Foreskin fibroblast (primary cell): ENCODE measurements at places on chromosomes 6 and 20.

DNA sequence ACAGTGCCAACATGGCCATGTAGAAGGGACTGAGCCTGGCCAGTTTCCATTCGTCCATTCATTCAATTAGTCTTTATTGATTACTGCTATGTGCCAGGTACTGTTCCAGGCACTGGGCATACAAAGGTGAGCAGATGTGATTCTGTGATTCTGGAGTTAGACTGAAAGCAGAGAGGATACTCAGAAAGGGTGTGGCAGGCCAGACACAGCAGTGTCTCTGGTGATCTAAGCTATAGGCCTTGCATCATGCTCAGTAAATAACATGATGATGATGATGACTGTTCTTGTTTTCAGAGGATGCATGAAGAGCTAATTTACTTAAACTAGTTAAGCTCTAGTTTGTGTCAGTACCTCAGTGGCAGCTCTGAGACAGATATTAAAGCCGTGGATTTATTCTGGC, 31.4 kb upstream of the FUCA2 start:
- peak; percentile 60 for DNase-seq

GRCh38 chr20:49560646-49561045, 7.3 kb downstream of the PTGIS start:
- DNase-seq: no peak

DNA sequence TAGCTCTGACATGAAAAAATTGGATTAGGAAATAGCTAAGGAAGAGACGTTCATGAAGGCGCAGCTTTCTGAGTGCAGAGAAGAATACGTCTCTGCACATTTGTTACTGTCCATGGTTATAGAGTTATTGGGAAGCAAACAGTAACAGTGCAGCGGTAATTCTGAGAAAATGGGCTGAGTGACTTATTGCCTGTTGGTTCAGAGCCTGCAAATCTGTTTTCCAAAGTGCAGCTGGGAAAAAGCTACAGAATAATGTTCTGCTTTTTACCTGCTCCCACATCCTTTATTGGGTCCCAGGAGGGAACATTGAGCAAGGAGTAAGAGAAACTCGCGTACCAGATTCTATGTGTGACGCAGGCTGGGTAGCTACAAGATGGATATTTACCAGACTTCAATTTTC, 160.2 kb downstream of the BTBD3 start:
- DNase-seq: no peak

GRCh38 chr6:85945459-85946185, 302.9 kb upstream of the SYNCRIP start:
- no peak for DNase-seq

DNA sequence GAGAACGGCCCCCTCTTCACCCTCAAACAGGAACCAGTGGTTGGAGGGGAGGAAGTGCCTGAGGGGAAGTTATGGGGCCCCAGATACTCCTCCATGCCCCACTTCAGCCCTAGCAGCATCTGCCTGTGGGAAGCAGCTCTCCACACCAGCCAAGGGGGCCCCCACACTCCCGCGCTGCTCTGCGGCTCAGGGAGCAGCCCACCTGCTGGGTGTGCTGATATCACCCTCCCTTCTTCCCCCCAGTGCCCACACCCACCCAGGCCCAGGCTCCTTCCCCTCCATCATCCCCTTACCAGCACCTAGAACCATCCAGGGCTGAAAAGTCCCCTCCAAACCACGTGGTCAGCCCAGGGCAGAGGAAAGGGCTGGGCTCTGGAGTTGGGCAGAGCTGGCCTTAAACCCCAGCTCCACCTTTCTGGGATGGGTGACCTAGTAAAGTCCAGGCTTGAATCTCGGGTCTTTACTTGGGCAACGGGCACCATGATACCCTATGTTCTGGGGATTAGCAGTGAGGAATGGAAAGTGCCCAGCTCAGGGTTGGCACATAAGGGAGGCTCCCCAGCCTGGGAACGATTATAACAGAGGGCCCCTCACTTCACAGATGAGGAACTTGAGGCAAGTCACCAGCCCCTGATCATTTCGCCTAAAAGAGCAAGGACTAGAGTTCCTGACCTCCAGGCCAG, 663 bp downstream of the LST1 start:
- no peak for DNase-seq

DNA sequence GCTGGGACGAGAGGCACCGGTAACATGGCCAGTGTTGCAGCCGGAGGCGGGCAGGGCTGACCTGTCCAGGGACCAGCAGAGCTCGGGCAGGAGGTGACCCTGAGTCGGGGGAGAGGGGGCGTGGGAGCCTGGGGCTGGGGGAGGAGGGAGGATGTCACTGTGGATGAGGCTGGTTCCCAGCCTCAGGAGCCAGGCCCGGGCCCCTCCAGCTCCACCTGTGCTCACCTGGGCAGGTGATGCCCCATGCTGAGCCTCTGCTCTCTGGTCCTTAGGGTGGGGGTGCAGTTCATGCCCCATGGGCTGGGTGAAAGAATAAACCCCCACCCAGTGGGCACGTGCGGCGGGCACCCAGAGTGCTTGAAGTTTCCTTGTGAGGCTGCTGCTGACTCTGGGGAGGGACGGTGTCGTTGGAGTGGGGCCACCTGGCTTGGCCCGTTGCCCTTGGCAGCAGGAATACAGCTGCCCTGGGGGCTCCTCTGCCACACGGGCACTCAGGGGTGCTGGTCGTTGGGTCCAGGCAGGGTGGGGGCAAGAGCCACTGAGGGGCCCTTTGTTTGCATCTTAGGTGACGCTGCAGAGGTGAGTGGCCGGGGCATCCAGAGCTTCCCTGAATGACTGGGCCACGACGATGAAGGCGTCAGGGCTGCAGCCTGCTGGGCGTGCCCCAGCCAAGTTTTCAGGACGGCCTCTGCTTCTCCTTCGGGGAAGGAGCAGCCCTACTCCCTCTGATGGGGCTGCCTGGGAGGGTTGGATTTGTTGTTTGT, 24.7 kb upstream of the BHLHE23 start:
- DNase-seq: no peak

- no peak for DNase-seq
These were observed 118.2 kb downstream of the TTLL2 start for GRCh38 chr6:167442796-167443680.

DNA sequence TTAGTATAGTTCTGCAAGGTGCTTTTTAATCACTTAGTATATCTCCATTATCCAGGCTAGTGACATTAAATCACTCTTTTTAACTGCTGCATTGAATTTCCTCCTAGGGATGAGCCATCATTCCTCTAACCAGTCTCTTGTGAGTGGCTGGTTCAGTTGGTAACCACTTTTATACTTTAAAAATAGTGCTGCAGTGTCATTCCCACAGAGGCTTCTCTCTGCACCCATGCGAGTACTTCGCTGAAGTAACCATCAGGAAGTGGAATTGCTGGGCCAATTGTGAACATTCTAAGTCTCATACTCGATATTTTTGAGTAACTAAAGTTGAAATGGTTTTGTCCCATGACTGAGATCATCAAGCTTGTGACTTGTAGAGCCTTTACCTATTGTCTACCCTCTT, 2.1 kb downstream of the BTN3A2 start:
- DNase-seq: no peak

DNA sequence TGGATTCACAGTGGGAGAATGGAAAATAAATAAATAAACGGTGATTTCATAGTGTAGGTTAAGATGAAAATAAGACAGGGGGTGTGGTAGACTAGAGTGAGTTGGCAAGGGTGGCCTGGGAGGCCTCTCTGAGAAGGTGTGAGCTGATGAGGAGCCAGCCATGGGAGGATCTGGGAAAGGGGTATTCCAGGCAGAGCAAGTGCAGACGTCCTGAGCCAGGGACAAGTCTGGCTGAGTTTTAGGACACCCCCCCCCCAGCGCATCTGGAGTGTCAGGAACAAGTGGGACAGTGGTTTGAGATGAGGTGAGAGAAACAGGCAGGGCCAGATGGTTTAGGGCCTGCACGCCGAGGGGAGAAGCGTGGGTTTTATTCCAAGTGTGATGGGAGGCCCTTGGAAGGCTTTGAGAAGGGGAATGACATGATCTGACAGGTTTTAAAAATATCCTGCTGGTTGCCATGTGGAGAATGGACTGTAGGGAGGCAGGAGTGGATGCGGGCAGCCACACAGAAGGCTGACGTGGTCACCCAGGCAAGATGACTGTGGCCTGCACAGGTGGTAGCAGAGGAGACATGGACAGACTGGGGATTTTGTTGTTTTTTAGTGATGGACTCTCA, 21.1 kb upstream of the CCM2L start:
- DNase-seq: no peak

DNA sequence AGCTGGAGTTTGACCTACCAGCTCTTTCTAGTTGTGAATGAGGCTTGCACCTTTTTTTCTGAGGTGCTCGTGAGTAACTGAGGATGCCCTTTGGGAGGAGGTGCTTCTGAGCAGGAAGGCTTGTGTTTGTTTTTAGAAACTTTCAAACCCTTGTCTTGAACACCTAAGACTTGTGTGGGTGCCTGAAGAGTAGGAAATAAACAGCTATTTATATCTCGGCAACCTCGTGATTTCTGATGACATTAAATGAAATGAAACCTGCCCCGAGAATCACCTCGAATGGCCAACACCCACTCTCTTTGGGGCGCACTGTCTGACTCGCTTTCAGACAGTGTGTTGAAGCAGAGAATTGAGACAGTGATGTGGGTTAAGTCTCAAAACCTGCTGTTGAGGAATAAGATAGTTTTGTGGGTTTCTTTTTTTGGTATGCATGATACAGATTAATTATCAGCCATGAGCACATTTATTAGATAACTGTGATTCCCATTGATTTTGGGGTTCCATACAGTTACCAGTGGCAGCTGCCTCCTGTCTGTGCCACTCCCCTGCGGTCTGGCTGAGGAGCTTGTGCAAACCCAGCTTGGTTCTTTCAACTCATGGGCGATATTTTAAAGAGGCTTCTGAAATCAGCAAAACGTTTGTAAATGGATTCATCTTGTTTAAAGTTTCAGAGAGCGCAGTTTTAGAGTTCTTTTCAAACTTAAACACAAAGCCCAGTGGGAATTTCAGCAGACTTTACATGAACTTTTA, 8.4 kb downstream of the IRF4 start:
- no peak for DNase-seq

- no peak for DNase-seq
These were observed 14.8 kb upstream of the TGM2 start for GRCh38 chr20:38179846-38180245.

- DNase-seq: no peak
These were observed 902 bp downstream of the SLC29A1 start for GRCh38 chr6:44224029-44224964.

GRCh38 chr20:46137816-46138215, 19.7 kb downstream of the CD40 start:
- no peak for DNase-seq

GRCh38 chr20:37179683-37180524, 556 bp upstream of the MROH8 start:
- DNase-seq: peak; percentile 82

- DNase-seq: no peak
These were observed 112.5 kb upstream of the HIVEP1 start for GRCh38 chr6:11899645-11900044.

DNA sequence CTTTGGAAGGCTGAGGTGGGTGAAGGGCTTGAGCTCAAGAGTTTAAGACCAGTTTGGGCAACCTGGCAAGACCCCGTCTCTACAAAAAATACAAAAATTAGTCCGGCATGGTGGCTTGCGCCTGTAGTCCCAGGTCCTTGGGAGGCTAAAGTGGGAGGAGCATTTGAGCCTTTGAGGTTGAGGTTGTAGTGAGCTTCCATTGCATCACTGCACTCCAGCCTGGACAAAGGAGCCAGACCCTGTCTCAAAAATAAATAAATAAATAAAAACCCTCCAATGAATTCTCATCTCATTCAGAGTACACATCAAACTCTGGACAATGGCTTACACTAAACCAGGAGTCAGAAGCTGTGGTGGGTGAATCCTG, 31.8 kb downstream of the B4GALT5 start:
- no peak for DNase-seq

GRCh38 chr6:66210964-66211363, 503.9 kb upstream of the EYS start:
- peak; percentile 4 for DNase-seq

DNA sequence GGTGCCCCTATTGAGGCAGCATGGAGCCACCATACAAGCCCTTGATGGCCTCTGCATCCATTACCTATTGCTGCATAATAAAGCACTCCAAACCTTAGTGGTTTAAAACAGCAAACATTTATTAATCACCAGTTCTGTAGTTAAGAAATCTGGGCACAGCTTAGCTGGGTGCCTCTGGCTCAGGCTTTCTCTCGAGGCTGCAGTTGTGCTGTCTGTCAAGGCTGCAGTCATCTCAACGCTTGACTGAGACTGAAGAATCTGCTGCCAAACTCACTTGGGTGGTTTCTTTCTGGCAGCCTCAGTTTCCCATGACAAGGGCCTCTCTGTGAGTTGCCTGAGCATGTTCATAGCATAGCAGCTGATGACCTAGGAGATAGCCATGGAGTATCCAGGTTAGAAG, 207.4 kb upstream of the LRFN2 start:
- no peak for DNase-seq

- DNase-seq: no peak
These were observed 306.5 kb upstream of the SPTLC3 start for GRCh38 chr20:12702312-12702711.

- DNase-seq: peak; percentile 34
These were observed 1.1 kb downstream of the RNF144B start for GRCh38 chr6:18388271-18388670.

- no peak for DNase-seq
These were observed 12.6 kb upstream of the ASCC3 start for GRCh38 chr6:100893743-100894142.

GRCh38 chr6:74409447-74409846, 713.4 kb downstream of the CD109 start:
- DNase-seq: peak; percentile 61

GRCh38 chr20:61931476-61932198, 134.0 kb downstream of the TAF4 start:
- DNase-seq: no peak

- DNase-seq: peak; percentile 47
These were observed 56.9 kb downstream of the FAM229B start for GRCh38 chr6:112144145-112144926.

DNA sequence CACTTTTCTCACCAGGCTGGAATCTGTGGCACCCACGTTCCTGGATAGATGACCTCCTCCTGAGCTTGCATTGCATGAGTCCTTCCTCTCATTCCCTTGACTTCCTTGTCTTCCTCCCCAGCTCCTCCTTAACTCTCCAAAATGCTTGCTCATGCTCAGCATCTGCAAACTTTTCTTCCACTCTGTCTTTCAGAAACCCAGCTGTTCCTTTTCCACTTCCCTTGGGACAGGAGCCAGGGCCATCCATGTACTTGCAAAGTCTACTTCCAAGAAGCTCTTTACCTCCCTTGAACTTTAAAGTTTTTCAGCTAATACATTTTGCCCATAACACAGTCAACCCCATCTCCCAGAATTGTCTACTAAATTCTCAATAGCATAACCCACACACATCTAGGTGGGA, 861.7 kb downstream of the QKI start:
- no peak for DNase-seq

DNA sequence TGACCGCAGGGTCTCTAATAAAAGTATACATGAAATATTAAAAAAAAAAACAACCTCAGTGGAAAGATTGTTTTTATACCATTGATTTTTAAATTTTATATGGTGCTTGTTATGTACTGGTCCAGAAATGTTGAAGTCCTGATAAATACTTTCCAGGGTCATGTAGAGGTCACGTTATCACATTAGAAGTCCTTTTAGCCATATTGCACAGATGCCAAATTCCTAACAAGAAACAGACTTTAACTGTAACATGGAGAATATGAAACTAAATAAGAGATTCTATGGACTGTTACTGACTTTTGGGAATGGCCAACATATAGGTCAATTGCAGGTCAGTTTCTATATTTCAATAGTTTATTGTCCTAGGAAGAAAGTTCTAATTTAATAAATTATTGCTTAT, 89.0 kb downstream of the ADGRB3 start:
- DNase-seq: no peak

- no peak for DNase-seq
These were observed 15.7 kb downstream of the TAB2 start for GRCh38 chr6:149333266-149333620.

- no peak for DNase-seq
These were observed 192.7 kb downstream of the ARHGAP18 start for GRCh38 chr6:129517288-129517687.
